ENCODE measurements at places on chromosomes 2 and 18.
A peak's percentile ranks its signal among the peaks of the same experiment; 100 is the strongest.

GRCh38 chr2:69053416-69053965 lies 40.5 kb downstream of the ANTXR1 start:
- no peak for DNase-seq

- no peak for DNase-seq
Observed at GRCh38 chr2:227339098-227339599, 14.1 kb downstream of the MFF start.

DNA sequence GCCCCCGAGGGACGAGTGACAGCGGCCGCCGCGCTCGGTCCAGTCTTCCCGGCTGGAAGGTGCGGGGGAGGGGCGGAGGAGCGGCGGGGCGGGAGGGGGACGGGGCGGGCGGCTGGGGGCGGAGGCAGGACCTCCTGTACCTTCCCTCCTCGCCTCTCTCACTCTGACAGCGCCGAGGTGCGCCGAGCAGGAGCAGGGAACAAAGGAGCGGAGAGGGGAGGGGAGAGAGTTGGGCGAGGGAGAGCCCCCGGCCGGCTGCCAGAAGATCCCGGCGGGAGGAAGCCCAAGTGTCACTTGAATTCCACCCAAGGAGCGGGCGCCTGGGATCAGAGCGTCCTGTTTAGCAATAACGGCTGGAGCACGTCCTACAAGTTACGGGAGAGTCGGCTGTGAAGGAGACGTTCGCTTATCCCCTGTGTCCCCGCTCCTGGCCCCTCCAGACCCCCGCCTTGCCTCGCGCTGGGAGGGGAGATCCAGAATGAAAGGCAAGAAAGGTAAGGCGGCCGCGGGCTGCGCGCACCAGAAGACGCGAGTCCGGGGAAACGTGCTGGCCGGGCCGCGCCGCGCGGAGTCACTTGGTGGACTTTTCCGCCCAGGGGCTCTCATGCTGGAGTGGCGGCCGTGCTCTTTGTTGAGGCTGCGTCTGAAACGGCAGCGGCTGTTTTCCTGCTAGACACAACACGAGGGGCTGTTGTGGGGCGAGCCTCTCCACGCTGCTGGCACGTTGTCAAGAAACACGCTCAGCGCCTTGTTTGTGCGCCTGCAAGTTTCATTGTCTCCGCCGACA lies at the start of gene TGIF1:
TSS of gene TGIF1 (plus strand) at position 161 of the 787 bp plus-strand sequence. CDS start at position 479, 318 bp downstream.
- peak; percentile 60 for DNase-seq

- no peak for DNase-seq
Observed at GRCh38 chr2:121686218-121686617, 37.0 kb upstream of the CLASP1 start.

DNA sequence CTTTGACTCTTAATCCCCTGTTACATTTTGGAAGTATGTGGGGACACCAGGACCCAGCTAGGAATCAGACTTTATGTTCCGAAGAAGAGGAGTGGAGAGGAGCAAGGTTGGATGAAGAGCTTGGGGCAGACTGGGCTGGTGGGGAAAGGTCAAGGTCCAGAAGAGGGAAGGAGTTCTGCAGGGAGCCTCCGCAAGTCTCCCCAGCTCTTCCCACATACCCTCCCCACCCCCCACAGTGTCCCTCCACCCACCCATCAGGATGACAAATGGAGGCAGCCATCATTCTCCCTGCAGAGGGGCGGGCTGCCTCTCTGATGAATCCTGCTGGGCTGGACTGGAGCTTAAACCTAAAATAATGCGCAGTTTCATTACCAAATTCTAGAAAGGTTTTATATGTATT lies 77.2 kb downstream of the ACKR3 start:
- no peak for DNase-seq

DNA sequence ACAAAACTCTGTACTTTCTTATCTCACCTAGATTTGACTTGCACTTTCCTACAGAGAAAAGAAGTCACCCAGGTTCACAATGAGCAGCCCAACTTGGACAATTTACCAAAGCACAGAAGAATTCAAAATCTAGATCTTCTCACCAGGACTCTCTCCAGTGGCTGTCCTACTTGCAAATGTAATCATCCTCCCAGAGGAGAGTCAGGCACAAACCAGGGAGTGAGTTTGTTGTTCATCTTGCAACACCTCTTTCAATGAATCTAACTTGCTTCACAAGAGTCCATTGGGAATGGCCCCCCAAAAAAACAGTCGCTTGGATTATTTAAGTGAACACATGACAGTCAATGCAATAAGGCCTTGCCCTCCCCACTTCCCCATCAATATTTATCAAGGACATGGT lies 144.6 kb downstream of the ATL2 start:
- DNase-seq: no peak

DNA sequence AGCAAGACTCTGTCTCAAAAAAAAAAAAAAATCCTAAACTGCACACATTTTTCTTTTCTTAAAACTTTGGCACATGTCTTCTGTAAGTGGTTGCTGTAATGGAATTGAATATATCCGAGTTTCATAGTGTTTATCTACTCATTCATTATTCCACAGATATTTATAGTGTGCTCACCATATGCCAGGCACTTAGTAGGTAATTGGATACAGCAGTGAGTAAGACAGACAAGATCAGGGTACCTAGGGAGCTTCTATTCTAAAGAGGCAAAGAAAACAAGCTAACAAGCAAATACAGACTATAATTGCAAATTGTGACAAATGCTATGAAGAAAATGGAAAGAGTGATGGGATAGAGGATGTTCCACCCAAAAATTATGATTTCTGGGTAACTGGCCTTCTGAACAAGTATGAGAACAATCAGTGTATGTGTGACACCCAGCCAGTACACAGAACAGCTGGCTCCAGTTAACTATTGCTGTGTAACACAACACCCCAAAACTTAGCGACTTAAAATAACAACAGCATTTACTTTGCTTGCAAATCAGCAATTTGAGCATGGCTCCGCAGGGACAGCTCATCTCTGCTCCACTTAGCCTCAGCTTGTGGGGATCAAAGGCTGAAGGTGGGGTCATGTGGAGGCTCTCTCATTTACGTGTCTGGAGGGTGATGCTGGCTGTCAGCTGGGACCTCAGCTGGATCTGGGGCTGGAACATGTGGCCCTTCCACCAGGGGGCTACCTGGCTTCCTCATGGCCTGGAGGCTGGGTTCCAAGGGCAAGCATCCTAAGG lies 224.9 kb downstream of the INSIG2 start:
- DNase-seq: no peak

- DNase-seq: no peak
Observed at GRCh38 chr18:67310826-67311225, 205.7 kb downstream of the DSEL start.

DNA sequence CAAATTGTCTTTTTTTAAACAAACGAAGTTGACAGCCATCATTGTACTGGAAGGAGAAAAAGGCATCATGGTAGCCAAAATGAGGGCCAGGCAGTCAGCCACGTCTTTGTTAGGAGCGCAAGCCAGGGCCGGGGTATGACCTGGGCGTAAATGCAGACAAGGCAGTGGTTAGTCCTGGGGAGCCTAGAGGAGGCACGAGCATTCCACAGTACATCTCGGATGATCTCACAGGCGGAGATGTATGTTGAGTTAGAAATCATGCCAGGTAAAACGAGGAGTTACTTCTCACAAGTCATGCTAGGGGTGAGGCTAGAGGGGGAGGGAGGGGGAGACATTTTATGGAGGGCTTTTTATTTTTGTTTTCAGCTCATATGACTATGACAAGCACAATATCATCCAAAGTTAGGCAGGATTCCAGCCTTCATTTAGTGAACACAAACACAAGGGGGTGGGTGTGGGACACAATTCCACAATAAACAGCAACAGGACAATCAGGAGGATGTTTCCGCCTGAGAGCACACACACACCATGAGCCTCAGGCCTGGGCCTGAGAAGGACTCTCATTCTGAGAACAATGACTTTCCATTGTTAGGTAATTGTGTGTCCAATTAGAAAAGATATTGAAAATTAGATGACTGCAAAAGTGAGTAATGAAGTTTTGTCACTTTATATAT lies 64.4 kb upstream of the PGAP1 start:
- DNase-seq: no peak

DNA sequence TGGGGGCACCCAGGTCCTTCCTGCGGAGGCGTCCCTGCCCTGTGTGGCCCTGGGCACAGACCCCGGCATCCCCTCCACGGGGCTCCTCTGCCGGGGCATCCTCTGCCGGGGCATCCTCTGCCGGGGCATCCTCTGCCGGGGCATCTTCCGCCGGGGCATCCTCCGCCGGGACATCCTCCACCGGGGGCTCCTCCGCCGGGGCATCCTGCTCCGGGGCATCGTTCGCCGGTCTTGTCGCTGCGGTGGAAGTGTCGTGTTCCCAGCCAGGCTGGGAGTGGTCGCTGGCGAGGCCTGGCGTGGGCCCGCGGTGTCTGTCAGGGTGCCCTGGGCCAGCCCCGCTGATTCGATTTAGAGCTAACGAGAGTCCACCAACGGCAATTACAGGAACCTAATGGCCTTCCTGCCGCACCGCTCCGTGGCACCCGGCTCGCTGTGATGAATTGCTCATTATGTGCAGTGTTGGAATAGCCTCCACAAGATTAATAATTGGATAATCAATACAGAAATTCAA lies 115.1 kb downstream of the NFATC1 start:
- no peak for DNase-seq

DNA sequence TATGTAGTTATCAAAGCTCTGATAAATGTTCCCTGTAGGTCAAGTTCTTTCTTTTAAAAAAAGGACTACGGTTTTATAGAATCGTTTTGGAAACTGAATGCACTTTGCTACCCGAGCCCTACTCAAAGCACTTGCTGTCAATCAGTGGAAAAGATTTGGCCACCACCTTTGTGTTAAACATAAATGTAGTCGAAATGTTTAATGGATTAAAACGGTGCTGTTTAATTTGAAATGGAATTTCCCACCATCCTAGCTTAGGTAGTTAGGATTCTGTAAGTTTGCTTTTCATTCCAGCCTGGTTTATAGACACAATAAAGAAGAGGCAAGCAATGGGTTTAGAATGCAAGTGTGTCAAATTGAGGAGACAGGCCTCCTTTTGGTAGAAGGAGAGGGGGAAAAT lies 69.4 kb upstream of the MMADHC start:
- no peak for DNase-seq

DNA sequence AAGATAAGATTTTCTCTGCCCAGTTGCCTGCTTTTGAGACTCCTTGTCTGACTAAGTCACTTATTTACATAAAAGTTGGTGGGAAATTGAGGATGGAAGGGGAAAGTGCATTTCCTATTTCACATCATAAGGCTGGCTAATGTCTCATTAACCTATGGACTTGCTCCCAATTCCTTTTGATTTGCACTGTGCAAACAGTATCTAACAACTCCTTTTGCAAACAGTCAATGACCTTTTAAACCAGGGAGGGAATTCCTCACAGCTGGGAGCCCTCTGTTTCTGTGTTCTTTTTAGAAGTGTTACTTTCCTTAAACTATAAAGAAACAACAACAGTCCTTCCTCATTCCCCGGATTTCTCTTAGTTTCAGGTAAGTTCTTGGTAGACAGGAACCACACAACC lies 272.8 kb downstream of the RND3 start:
- no peak for DNase-seq

- DNase-seq: no peak
Observed at GRCh38 chr2:163909411-163910080, 173.7 kb upstream of the FIGN start.

DNA sequence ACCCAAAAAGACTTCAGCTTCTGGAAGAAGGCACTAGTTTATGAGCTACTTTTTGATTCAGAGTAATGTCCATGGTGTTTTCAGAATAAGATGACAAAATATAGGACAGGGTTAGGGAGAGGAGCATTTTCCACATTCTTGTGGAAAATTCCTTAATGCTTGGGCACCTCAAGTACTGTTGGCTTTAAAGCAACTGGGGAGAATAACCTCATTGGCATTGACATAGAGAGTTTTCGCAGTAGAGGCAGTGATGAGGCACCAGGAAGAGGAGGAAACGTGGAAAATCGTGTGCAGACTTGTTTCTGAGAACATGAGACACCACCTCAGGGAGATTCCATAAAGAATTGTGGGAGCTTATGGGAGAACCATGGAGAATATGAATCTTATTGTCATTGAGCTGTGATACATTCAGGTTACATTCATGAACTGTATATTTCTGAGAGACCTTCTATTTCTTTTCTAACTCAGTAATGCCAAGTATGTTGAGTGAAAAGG lies 929.0 kb upstream of the NRXN1 start:
- DNase-seq: no peak

GRCh38 chr18:25416374-25416773 lies 64.4 kb upstream of the ZNF521 start:
- DNase-seq: no peak

- no peak for DNase-seq
Observed at GRCh38 chr2:240662681-240663080, 20.0 kb downstream of the AQP12B start.

DNA sequence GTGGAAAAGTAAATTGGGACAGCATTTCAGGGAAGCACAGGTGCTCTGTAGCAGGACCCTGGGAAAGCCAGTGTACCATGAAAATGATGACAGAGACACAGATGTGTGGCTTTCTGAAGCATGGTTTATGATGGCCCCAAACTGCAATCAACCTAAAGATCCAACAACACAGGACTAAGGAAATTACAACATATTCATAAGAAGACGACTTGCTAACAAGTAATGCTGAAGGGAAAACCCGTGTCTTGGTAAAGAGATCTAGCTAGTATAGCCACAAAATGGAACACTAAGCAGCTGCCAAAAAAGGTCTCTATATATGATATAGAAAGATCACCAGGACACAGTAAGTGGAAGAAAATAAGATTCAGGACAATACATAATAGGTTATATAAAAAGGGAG lies 53.2 kb downstream of the UXS1 start:
- no peak for DNase-seq

DNA sequence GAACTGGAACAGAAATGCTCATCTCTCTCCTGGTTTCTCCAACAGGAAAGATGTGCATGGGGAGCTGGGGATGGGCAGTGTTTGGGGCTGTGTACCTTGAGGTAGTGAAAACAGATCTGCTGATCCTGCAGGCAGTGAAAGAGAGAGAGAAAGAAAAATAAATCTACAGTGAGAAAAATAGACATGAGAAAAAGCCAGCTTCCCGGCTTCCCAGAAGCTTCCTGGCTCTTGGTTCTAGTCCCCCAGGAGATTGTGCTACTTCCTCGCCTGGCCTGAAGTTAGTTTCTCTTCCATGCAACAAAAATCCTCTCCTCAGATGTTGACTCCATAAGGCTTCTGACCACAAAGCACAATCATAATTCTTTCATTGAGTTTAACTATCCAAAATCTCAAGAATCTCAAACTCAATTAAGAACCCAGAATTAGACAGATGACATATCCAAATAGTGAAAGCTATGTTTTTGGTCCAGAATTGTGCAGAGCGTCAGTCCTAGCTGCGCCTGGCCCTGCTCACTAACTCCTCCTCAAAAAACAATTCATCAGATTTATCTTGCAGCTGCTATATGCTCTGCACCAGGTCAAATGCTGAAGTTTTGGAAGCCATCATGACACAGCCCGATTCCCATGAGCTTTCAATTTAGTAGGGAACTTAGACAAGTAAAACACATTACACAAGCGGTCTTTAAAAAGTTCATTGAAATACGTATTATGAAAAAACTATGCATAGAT lies 20.1 kb upstream of the NAB1 start:
- no peak for DNase-seq

GRCh38 chr18:54247511-54248175 lies 21.7 kb upstream of the POLI start:
- no peak for DNase-seq

GRCh38 chr18:3054214-3054613 lies 41.3 kb upstream of the LPIN2 start:
- DNase-seq: no peak

- DNase-seq: no peak
Observed at GRCh38 chr18:31878358-31878757, 64.6 kb downstream of the TRAPPC8 start.

GRCh38 chr2:144912206-144912605 lies 392.3 kb upstream of the ZEB2 start:
- DNase-seq: no peak

Measured in activated T-helper 1 cell treated with anti-CD3 and anti-CD28 coated beads, Interleukin-2, amount 50 U/mL, for 16 hours (primary cell).